ENCODE measurements at places on chromosomes 16 and 17.

DNA sequence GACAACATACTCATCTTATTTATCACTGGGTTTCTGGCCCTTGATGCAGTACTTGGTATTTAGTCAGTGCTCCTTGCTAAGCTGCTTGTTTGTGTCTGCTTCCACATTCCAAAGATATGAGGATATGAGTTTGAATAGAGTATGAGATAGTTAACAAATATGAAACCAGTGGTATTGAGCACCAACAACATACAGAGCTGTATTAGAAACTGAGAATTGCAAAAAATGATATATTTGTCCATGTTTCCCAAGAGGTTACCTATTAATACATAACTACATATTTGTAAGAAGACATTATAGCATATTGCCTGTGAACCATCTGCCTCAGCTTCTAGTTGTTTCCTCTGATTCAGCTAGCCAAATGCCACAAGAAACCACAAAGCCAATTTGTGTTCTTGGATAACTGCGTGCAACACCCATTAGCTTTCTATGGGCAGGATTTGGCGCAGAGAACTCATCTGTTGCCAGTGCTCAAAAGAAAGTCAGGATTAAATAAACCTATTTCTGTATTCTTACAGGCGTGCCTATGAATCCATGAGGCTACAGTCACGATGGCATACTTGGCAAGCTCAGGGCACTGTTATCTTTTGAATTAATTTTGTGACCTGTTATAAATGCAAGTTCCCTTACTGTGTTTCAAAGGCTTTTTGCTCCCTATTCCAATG is 194.4 kb downstream of the MAP2K6 start:
- DNase-seq, result peak; percentile 94

DNA sequence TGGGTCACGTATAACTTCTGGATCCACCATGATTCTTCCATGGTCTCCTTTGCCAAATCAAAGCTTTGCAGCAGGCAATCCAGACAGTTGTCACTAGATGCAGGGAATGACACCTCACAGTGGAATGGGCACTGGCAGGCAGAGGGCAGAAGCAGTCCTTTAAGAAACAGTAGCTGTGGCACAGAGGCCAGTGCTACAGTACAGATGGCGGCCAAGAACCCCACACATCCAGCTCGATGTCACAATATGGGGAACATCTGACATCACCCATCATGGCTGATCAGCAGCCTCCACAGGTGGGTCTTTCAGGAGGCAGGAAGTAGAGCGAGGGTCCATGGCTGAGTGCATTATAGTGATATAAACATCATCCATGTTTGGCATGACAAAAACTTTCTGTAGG is 18.8 kb upstream of the ERN1 start:
- DNase-seq, result no peak

DNA sequence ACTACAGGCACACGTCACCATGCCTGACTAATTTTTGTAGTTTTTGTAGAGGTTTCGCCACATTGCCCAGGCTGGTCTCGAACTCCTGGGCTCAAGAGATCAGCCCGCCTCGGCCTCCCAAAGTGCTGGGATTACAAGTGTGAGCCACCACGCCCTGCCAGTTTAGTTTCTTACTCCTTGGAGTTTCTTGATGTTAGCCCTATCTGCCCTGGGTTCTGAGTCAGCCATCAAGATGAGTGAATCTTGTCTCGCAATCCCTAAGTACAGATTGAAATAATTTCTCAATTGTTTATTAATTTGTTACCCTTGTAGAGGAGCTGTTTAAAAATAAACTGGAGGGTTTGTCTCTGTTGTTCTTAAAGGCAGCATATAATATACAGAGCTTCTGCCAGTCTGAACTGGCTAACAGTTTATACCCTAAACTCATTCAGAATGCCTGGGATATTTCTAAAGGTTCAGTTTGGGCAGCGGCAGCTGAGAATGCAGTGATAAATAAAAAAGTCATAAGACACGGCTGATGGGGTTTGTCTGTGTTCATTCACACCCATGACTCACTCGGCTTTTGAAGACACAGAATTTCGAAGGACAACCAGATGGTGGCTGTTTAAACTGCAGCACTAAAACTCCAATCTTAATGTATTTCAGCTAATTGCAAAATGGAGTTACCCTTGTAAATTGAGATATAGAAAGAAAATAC is 39.6 kb downstream of the GPRC5B start:
- peak; percentile 72 for DNase-seq

GRCh38 chr16:89140981-89141883 is 30.3 kb upstream of the CDH15 start:
- no peak for DNase-seq

DNA sequence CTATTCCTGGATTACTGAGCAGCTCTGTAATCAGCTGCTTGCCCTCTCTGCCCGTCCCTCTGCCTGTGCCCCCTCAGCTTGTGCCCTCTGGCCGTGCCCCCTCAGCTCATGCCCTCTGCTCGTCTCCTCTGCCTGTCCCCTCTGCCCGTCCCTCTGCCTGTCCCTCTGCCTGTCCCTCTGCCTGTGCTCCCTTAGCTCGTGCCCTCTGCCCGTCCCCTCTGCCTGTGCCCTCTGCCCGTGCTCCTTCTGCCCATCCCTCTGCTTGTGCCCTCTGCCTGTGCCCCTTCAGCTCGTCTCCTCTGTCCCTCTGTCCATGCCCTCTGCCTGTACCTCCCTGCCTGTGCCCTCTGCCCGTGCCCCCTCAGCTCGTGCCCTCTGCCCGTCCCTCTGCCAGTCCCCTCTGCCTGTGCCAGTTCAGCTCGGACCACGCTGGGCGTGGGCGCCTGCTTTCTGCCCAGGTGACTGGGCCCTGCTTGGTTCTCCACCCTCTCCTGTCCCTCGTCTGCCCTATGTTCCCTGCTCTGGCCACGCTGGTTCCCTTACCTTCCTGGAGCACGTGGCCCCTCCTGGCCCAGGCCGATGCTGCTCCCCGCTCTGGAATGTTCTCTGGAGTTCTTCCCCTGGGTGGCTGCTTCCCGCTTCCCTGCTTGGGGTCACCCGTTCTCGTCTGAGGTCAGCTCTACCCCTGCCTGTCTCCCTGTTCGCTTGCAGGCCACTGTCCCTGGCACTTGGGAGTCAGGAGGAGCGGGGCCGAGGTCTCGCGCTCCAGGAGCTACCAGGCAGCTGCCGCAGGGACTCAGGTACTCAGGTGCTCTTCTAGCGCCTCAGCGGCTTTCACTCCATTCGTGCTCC is 63.9 kb downstream of the BANP start:
- DNase-seq, result no peak

DNA sequence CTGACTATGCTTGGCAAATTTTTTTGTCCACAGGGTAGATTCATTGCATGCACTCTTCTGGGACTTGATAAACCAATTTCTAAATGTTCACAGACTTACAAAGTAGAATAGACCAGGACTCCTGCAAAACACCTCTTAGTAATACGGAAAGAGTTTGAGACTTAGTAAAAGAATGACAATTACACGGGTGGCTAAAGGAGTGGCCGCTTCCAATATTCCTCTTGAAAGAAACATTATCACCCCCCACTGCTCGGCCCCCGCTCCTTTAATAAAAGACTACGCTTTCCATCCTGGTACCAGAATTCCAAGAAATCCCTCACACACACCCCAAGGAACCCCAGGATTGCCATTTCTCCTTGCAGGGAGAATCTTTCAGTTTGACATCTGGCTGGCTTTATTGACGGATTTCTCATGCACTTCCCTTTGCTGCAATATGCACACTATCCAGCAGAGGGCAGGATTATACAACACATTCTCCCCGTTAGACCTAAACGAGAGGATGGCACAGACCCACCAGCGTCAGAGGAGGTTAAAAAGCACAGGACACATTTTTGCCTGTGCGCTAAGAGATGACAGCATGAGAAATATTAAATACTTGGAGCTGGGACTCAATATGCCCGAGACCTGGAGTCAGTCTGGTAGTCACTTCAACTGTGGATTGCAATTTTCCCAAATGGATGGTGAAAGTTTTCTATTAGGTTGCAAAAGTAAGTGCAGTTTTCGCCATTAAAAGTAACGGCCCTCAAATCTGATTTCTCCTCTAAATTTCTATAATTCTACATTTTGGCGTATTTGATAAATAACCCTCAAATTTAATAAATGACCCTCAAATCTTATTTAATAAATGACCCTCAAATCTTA is 46.6 kb upstream of the NUDT7 start:
- DNase-seq, result peak; percentile 54

- no peak for DNase-seq
Measured at GRCh38 chr17:18246880-18247612, 11.5 kb downstream of the FLII start.

DNA sequence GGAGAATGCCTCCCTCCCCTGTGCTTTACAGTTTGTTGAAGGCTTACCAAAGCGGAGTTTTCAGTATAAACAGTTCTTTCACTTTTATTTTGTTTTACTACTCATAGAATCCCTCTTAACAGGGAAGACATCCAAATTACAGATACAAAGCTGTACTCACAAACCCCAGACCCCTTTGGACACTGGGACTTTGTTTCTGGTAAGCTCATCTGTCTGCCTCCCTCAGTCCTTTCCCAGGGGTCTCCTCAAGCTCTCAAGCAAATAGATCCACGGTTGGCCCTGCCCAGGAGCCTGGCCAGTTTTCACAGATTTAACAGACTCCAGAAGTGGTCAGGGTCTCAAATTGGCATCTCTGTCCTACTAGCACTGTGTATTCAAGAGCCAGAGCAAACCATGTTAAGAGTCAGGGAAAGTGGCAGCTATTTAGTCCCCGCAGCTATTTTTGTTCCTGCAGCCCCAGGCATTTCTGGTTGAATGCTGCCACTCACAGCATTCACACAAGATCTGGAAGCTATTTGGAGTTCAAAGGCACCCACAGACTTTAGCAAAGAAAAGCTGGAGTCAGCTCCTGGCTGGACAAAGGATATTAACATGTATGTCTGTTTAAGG is 54.2 kb downstream of the TMEM100 start:
- DNase-seq, result no peak

GRCh38 chr16:62652441-62653120 is 616.3 kb upstream of the CDH8 start:
- no peak for DNase-seq

GRCh38 chr16:29784157-29784556 is 6.1 kb downstream of the ZG16 start:
- DNase-seq, result no peak

DNA sequence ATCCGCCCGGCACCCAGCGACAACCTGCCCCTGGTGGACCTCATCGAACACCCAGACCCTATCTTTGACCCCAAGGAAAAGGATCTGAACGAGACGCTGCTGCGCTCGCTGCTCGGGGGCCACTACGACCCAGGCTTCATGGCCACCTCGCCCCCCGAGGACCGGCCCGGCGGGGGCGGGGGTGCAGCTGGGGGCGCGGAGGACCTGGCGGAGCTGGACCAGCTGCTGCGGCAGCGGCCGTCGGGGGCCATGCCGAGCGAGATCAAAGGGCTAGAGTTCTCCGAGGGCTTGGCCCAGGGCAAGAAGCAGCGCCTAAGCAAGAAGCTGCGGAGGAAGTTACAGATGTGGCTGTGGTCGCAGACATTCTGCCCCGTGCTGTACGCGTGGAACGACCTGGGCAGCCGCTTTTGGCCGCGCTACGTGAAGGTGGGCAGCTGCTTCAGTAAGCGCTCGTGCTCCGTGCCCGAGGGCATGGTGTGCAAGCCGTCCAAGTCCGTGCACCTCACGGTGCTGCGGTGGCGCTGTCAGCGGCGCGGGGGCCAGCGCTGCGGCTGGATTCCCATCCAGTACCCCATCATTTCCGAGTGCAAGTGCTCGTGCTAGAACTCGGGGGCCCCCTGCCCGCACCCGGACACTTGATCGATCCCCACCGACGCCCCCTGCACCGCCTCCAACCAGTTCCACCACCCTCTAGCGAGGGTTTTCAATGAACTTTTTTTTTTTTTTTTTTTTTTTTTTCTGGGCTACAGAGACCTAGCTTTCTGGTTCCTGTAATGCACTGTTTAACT is 1.0 kb downstream of the NOG start:
- no peak for DNase-seq
